ENCODE measurements at places on chromosomes 5 and 9. TPM values are rescaled to one million over a fixed set of nuclear protein-coding genes. Genes with fewer than 3 reads are reported as not detected.

Gene INSYN2B
- not detected for total RNA-seq

Gene HAVCR1
- total RNA-seq: 0.54 TPM

Gene TMEM174
- not detected for total RNA-seq

Gene TMEFF1
- 0.78 TPM for total RNA-seq

Gene GABRA1
- not detected for total RNA-seq

Gene RNF224
- total RNA-seq: not detected

Gene PCDHA9
- total RNA-seq: not detected

Gene TMC1
- total RNA-seq: 0.38 TPM

Measured in activated CD8-positive, alpha-beta T cell treated with anti-CD3 and anti-CD28 coated beads for 36 hours (primary cell).